ENCODE measurements at places on chromosomes 12 and 14.

DNA sequence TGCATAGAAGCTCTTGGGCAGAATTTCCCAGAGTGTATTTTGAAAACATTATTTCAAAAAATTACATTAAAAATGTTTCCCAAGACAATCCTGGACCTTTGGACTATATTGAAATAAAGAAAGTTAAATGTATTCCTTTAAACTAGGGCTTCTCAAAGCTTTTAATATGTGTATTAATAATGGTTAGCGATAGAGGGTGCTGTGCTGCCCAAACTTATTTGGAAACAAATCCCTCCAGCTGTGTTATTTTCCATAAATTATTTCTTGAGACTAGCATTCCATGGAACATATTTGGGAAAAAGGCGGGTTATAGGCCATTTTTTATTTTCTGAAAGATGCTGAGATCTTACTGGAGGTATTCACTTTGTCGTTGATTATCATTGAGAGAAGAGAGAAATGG, 397.8 kb upstream of the MIS18BP1 start:
- DNase-seq: no peak

DNA sequence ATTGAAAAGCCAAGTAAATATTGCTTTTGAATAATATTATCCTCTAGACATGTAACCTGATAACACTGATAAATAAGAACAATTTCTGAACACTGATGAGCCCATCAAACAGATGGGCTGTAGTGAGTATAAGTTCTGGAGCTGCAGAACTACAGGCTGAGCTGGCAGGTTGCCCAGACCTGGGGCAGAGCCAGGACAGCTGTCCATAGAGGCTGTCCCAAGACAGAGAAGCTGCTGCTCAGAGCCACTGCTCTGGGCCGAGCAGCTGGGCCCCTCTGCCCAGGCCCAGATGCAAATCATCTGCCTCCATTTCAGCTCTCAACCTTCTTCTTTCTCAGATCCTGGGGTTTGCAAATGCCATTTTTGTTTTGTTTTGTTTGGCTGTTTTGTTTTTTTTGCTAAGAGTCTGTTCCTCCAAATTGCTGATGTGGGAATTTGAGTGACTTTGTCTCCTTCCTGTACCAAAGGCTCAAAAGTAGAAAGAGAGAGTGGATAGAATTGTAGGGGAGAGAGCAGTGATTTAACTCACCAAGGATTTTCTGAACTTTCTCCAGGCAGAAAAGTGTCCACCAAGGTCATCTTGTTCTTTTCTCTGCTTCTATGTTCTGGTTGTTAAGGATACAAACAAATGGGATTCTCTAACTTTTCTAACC, 4.0 kb upstream of the TESPA1 start:
- no peak for DNase-seq

GRCh38 chr14:103558071-103558882, 4.2 kb downstream of the BAG5 start:
- DNase-seq: no peak

DNA sequence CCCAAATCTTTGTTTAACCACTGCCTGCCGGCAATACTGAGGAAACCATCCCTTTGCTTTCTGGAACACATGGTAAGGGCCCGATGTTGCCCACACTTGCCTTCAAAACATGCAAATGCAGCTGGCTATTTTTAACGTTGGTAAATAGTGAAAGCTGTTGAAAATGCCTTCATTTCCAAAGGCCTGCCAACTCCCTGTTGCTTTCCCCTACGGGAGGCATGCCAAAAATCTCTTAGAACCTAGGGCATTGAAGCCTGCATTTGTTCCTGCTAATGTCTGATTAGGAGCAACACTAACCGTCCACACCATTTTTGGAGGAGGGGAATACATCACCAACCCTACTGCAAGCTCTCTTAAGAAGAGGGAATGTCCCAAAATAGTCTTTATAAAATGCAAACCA, 152.6 kb upstream of the NOS1 start:
- no peak for DNase-seq

GRCh38 chr12:103955811-103956508, 9.7 kb upstream of the TDG start:
- DNase-seq: no peak

- DNase-seq: no peak
Measured at GRCh38 chr14:75445963-75446362, 18.1 kb downstream of the JDP2 start.

GRCh38 chr12:131407221-131408035, 303.5 kb upstream of the SFSWAP start:
- DNase-seq: no peak

- no peak for DNase-seq
Measured at GRCh38 chr14:70069186-70069585, 119.6 kb downstream of the SLC8A3 start.

DNA sequence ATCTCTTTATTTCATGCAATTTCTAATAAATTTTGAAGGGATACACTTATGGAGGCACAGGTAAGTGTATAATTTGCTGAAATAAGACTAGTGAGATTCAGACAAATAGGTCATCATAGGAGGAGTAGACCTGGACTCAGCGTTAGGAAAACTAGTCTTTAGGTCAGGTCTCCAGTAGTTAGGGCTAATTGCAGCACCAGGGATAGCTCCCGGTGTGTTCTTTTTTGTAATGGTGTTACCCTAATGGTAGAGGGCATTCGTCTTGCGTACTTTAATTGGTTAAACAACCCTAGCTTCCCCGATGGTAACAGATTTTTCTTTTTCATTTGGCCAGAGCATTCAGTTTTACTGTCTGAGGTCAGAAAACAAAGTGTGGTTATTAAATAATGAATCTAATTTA, 64.9 kb downstream of the ARID2 start:
- no peak for DNase-seq

DNA sequence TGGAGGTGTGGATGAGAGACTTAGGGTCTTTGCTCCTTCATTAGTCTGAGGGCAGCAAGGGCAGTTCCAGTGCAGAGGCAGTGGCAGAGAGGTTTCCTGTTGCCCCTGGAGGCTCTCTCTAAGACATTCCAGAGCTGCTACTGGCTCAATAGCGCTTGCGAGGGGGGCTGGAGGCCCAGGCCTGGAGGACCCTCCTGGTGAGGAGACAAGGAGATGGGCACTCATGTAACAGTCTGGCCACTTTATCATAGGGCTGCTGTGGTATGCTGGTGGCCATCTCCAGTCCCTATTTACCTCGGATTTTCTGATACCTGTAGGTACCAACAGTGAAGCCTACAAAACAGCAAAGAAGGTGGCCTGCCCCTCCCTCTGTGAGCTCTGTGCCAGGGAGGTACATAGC, 12.7 kb downstream of the CLEC2A start:
- DNase-seq: no peak

- no peak for DNase-seq
Measured at GRCh38 chr14:23564181-23564812, 3.3 kb downstream of the AP1G2 start.

GRCh38 chr12:105025890-105026289, 39.8 kb downstream of the NOPCHAP1 start:
- DNase-seq: no peak

- DNase-seq: no peak
Measured at GRCh38 chr14:56666294-56666693, 86.7 kb downstream of the TMEM260 start.
